Activated naive CD4-positive, alpha-beta T cell treated with Interleukin-2 at 50 U/mL for 16 hours (primary cell): ENCODE measurements at places on chromosomes 3 and 15.

DNA sequence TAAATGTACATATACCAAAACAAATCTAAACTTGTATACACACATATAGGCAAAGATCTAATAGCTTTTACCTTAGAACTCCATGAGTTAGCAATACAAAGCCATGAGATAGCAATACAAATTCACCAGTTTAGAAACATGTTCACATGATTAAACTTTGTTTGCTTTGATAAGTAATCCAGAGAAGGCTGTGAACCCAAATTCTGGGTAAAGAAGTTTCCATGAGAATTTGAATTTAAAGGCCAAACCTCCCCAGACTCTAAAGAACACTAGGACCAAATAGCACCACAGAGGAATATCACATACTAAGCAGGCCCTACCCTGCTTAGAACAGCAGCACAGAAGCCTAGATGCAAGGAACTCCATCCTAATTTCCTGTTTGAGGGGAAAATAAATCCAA, 83.7 kb upstream of the TP63 start:
- DNase-seq = no peak

GRCh38 chr15:65409036-65409631, 13.6 kb downstream of the IGDCC4 start:
- DNase-seq = no peak

GRCh38 chr3:44969154-44969827, 6.7 kb downstream of the ZDHHC3 start:
- no peak for DNase-seq

DNA sequence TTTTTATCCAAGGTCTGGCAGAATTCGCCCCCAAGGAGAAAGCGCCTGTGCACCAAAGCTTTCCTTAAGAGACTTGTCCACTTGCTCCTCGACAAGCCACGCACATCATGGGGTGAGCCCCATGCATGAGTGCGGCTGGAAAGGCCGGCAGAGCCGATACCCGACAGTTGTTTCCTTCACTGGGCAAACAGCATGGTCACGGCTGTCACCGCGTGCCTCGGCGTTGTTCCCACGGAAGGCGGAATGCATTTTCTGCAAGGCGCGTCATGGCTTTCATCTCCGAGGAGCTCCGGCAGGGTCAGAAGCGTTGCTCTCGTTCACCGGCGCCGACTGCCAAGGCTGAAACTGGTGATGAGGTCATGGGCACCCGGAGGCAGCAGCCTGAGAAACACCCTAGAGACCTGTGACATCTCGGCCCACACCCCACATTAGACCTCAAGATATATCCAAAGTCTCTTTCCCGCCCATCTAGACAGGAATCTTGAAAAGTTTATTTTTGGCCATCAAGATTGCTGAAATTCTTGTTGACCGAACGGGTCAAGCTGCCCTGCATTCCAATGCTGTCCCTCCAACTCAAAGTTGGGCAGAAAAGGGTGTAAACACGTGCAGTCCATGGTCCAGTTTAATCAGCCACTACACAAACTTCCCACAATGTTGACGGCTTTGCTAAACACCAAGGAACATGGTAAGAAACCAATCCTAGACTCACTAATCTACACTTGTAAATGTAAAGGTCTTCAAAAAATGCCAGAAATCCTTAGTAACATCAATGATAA, 604 bp upstream of the TJP1 start:
- DNase-seq = no peak

GRCh38 chr15:38535491-38536200, 29.0 kb downstream of the RASGRP1 start:
- DNase-seq = no peak

- DNase-seq = no peak
Observed at GRCh38 chr3:35659768-35660167, 20.4 kb downstream of the ARPP21 start.

GRCh38 chr15:99586121-99586520, 20.3 kb downstream of the MEF2A start:
- DNase-seq = no peak

DNA sequence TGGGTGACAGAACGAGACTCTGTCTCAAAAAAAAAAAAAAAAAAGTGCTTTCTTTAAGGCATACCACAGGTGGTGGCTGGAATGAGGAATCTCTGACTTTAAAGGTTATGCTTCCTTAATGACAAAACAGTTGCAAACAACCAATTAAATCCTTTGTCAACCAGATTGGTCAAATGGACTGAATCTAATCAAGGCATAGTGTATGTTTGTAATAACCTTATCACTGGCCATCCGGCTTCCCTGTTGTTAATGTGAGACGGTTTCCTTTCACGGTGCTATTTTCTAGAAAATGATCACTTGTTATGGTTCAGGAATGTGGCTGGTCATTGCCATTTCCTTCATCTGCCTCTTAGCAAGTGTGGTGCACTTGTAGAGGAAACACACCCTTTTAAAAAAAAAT, 75.9 kb downstream of the FLNB start:
- DNase-seq = no peak

GRCh38 chr3:31462050-31462569, 70.6 kb upstream of the STT3B start:
- DNase-seq = peak; percentile 26

DNA sequence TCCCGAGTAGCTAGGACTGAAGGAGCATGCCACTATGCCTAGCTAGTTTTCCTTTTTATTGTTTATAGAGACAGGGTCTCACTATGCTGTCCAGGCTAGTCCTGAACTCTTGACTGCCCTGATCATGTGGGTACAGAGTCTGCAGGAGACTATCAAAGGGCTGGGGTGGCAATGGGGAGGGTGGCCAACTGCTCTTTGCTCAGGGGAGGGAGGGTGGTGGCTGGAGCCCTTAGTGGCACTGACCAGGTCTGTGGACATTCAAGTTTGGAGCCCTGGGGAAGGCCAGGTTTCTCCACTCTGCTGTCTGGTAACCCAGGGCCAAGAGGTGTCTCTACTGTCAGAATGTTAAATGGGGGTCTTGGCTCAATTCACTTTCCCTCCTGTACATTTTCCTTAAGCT, 122.0 kb downstream of the SEC22A start:
- no peak for DNase-seq

DNA sequence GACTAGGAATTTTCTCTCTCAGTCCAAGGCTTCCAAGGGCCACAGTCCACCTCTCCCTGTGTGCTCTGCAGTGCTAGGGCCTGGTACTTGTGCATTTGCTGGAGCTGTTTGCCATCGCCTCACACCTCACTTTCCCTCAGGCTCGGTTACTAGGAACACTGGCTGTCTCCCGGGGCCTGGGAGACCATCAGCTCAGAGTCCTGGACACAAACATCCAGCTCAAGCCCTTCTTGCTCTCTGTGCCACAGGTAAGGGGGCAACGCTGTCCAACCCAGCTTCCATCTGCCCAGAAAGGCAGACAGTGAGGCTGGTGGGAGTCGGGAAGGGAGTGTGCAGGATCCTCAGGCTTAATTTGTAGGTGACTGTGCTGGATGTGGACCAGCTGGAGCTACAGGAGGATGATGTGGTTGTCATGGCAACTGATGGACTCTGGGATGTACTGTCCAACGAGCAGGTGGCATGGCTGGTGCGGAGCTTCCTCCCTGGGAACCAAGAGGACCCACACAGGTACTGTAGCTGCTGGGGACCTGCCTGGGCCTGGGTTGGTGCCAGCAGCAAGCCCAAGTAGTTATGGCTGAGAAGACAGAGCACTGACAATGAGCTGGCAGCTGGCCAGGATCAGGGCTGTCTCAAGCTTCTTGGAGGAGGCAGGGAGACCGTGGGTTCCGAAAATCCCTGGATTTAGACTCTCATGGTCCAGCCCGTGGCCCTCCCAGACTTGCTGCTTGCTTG, 3.4 kb downstream of the PPM1M start:
- no peak for DNase-seq

- peak; percentile 5 for DNase-seq
Observed at GRCh38 chr3:143885780-143886427, 37.6 kb upstream of the SLC9A9 start.

DNA sequence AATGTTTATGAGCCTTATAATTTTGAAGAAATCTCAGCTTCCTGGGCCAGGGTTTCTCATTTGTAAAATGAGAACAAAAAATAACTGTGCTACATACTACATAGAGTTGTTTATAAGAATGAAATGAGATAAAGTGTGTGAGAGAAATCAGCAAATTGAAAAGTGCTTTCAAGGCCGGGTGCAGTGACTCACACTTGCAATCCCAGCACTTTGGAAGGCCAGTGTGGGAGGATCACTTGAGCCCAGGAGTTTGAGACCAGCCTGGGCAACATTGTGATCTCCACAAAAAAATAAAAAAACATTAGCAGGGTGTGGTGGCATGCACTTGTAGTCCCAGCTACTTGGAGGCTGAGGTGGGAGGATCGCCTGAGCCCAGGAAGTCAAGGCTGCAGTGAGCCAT, 22.4 kb downstream of the FOXB1 start:
- no peak for DNase-seq

DNA sequence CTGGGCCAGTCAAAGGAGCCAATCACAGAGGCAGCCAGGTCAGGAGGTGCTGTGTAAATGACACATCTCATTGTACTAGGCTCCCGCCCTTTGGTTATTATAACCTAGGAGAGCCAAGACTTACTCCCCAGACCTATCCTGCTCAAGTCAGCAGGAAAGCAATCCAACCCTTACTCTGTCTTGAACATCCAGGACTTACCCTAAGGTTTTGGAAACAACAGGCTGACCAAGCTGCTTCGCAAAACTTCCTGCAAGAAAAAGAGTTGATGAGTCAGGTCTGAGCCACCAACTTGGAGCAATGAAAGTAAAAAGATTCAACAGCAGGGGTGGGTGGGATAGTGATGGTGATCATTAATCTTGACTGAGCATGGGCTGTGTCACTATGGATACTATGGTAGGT, 144.4 kb downstream of the MYLK start:
- no peak for DNase-seq

DNA sequence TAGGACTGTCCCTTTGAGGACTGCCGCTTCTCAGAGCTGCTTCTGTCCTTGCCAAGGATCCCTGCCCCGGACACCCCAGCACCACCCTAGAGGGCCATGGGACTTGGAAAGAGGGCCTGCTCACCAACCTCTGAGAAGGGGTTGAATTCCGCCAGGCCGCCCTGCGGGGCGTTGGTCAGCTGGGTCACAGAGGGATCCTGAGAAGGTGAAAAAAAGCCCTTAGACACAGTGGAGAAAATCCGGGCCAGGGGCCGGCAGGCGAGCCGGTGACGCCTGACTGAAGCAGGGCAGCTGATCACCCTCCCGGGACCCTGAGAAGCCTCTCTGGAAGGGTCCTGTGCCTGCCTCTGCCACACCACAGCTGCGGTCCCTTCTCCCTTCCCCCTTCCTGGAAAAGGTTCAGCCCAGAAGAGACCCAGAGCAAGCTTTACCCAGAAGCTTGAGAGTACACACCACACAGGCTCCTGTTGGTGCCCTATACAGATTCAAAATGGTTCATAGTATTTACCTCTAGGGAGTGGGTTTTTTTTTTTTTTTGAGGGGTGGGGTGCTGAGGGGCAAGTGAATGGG, 11.6 kb upstream of the ULK3 start:
- DNase-seq = no peak

DNA sequence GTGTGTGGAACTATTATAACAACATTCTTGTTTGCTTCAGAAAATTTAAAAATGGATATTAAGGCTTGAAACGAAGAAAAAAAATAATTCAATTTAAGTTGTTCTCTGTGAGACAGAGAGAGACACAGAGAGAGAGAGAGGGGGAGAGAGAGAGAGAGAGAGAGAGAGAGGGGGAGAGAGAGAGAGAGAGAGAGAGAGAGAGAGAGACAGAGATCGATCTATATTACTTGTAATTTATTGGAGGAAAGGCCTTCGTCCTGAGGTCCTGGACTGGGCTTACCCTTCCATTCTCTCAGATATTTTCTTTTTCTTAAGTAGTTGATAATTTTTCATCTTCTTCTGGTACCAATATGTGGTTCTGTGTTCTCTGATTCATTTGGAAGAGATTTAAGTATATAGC, 25.9 kb downstream of the MFSD1 start:
- no peak for DNase-seq

DNA sequence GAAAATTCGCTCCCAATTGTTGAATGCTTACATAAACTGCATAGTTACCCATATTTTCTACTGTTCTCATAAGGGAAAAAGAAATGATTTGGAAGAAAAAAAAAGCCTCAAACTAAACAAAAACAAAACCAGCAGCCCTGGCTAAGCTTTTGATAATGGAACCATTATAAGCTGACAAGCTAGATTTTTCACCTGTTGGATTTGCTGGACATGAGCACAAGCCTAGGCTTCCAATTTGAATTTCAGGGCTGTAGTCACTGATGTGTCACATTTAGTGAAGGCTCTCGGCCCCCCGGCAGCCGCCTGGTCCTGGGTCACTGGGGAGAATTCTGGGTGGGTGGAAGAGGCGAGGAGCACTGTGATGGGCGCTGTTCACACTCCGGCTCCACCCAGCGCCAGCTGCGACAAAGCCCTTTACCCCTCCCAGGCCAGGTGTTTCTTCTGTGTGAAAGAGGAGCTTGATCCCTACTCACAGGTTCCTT, 4.6 kb downstream of the FBXL22 start:
- DNase-seq = no peak

DNA sequence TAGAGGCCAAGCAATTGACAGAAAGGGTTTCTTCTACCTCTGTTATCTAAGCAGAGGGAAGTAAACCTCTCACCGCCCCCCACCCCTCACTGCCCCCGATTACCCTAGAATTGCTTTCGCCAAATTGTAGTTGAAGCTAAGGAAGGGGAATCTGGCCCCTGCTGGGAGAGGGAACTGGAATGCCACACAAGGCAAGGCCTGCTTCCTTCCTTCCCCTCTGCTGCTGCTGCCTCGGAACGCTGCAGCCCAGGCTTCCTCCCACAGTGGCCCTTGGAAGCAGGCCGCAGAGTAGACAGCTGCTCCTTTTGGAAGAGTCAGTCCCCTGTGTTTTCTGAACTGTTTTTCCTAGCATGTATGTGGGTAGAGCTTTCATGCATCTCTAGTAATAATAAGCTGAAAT, 21.6 kb downstream of the RLBP1 start:
- no peak for DNase-seq

- DNase-seq = no peak
Observed at GRCh38 chr3:171718493-171719185, 91.6 kb downstream of the PLD1 start.

GRCh38 chr3:50388016-50388719, 28.8 kb upstream of the TMEM115 start:
- no peak for DNase-seq

DNA sequence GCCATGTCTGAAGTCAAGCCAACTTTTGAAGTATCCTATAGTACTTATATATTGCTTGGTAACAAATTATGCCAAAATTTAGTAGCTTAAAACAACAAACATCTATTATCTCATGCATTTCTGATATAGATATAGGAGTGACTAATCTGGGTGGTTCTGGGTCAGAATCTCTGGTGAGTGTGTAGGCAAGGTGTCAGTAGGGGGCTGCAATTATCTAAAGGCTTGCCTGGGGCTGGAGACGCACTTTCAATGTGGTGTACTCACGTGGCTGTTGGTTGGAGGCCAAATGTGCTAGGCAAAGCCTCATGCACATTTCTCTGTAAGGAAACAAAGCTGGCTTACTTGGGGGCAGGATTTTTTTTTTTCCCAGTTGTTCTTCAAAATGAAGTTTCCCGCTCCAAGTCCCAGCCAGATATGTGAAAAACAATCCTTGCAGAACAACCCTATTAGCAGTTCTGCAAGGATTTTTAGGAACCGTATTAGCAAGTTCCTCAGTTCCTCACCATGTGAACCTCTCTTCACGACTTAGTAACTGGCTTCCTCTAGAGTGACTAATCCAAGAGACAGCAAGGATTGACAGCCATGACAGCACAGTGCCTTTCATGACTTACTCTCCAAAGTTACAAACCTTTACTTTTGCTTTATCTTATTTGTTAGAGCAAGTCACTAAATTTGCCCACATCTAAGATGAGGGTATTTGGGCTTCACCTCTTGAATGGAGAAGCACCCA, 25.8 kb downstream of the GREM1 start:
- no peak for DNase-seq

GRCh38 chr3:48957006-48957705, 32.9 kb upstream of the P4HTM start:
- no peak for DNase-seq
